ENCODE measurements at places on chromosomes 3 and 15. TPM values are rescaled to one million over a fixed set of nuclear protein-coding genes. Genes with fewer than 3 reads are reported as not detected.

Gene SMCO1
- 16.9 TPM for total RNA-seq

Gene GP9
- not detected for total RNA-seq

Gene GOLGA8J
- total RNA-seq: not detected

Gene PRSS50
- total RNA-seq: 0.12 TPM

Gene SLC28A2
- total RNA-seq: not detected

Measured in psoas muscle (tissue), 8 donors.